ENCODE measurements at places on chromosomes 12 and 14. TPM values are rescaled to one million over a fixed set of nuclear protein-coding genes. Genes with fewer than 3 reads are reported as not detected.

DNA sequence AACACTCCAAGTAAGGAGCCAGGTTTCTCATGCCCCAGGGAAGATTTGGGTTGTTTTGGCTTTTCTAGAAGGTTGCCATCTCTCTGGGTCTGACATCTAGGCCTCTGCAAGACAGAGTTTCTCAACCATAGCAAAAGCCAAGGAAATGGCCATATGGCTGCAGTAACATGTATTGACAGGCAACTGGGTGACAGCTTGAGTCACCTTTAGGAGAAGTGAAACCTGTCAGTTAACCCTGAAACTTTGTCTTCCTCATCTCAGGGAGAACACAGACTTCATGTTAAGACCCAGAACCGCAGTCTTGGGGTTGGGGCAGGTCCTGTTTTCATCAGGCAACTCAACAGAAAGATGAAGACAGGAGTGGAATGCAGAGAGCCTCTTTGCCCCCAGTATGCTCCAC, 46.0 kb upstream of the PLBD1 start:
- DNase-seq: peak; percentile 26
- H3K4me1 ChIP-seq: no peaks in the 10 kb centered on the region
- H3K27ac ChIP-seq: no peak overlapping the region
- H3K27me3 ChIP-seq: no peaks in the 10 kb centered on the region
- H3K36me3 ChIP-seq: no peaks in the 10 kb centered on the region

RND1 gene
- total RNA-seq: 6.1 TPM

IFNG gene
- total RNA-seq: not detected

- DNase-seq: peak; percentile 16
- no peaks in the 10 kb centered on the region for H3K36me3 ChIP-seq
- no peaks in the 10 kb centered on the region for H3K4me1 ChIP-seq
- H3K27me3 ChIP-seq: peaks cover 10% of the 10 kb centered on the region
- H3K27ac ChIP-seq: no peak overlapping the region
- no peak overlapping the region for H3K4me3 ChIP-seq
These were observed 59.7 kb downstream of the SLC24A4 start for GRCh38 chr14:92382677-92383076.

GRCh38 chr14:86072116-86072894, 542.4 kb downstream of the FLRT2 start:
- DNase-seq: no peak
- no peaks in the 10 kb centered on the region for H3K27me3 ChIP-seq
- H3K4me1 ChIP-seq: no peaks in the 10 kb centered on the region
- no peak overlapping the region for H3K27ac ChIP-seq

GRCh38 chr12:66115071-66115600, 15.4 kb downstream of the LLPH start:
- no peak overlapping the region for H3K4me3 ChIP-seq
- H3K27ac ChIP-seq: no peak overlapping the region
- H3K4me1 ChIP-seq: no peaks in the 10 kb centered on the region
- H3K36me3 ChIP-seq: no peaks in the 10 kb centered on the region

- H3K27ac ChIP-seq: no peak overlapping the region
- no peak for DNase-seq
- H3K27me3 ChIP-seq: no peaks in the 10 kb centered on the region
- H3K4me3 ChIP-seq: no peak overlapping the region
These were observed 14.8 kb upstream of the RIC8B start for GRCh38 chr12:106759526-106760183.

DNA sequence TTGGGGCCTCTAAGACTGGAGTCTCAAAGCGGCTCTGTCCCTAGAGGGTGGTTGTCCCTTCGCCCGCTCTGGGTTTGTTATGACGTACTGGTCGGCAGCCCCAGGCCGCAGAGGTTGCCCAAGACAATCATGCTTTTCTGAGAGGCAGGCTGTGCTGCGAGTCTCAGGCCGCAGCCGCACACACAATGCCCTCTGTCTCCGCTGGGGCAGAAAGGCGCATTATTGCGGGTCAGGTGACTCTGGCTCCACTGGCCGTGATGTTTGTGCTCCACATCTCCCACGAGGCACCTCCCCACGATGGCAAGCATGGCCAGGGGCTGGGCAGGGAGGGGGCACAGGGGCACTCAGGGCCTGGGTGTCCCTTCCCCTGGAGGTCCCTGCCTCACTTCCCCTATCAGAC, 21.0 kb upstream of the PLEKHG3 start:
- peaks cover 14% of the 10 kb centered on the region for H3K4me1 ChIP-seq
- H3K27ac ChIP-seq: no peak overlapping the region
- no peaks in the 10 kb centered on the region for H3K27me3 ChIP-seq
- H3K36me3 ChIP-seq: no peaks in the 10 kb centered on the region

C12orf60 gene
- total RNA-seq: 1.0 TPM

- no peak for DNase-seq
- no peak overlapping the region for H3K27ac ChIP-seq
- no peaks in the 10 kb centered on the region for H3K36me3 ChIP-seq
These were observed 7.3 kb upstream of the TCHP start for GRCh38 chr12:109892748-109893147.

ESPL1 gene
- 4.0 TPM for total RNA-seq

- no peaks in the 10 kb centered on the region for H3K36me3 ChIP-seq
- no peak overlapping the region for H3K4me3 ChIP-seq
- peaks cover 58% of the 10 kb centered on the region for H3K4me1 ChIP-seq
These were observed 121.5 kb downstream of the CALM1 start for GRCh38 chr14:90518069-90518940.

GRCh38 chr12:15679151-15679550, 110.0 kb downstream of the EPS8 start:
- no peak overlapping the region for H3K27ac ChIP-seq
- no peaks in the 10 kb centered on the region for H3K36me3 ChIP-seq
- H3K4me1 ChIP-seq: no peaks in the 10 kb centered on the region
- DNase-seq: no peak
- no peaks in the 10 kb centered on the region for H3K27me3 ChIP-seq

LRP1-AS gene
- not detected for total RNA-seq

GRCh38 chr12:64674367-64674922, 64.2 kb downstream of the RASSF3 start:
- peak overlapping the region; percentile 86 for H3K27ac ChIP-seq
- H3K4me1 ChIP-seq: peaks cover 98% of the 10 kb centered on the region
- no peaks in the 10 kb centered on the region for H3K36me3 ChIP-seq
- no peak overlapping the region for H3K4me3 ChIP-seq
- DNase-seq: no peak

DNA sequence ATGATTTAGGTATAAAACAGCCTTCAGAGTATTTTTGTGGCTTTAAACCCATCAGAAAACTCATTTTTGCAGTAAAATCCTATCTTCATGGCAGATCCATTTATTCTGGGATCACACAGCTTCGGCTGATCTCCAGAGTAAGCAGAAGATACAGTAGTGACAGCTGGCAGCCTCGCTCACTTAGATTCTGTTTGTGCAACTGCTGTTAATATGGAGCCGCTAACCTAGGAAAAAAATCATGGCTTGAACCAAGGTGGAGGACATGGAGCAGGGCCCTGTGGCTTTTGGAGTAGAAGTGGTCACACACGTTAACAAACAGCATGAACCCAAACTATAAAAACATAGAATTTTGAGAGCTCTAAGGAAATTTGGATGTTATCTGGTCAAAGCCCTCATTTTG, 137.2 kb upstream of the ARHGAP5 start:
- DNase-seq: no peak
- no peaks in the 10 kb centered on the region for H3K27me3 ChIP-seq
- H3K4me3 ChIP-seq: no peak overlapping the region
- no peak overlapping the region for H3K27ac ChIP-seq

DUSP6 gene
- total RNA-seq: 27.5 TPM

ZFHX2 gene
- total RNA-seq: 0.43 TPM

GRCh38 chr12:4284306-4284705, 10.7 kb downstream of the CCND2 start:
- no peak overlapping the region for H3K4me3 ChIP-seq
- peaks cover 91% of the 10 kb centered on the region for H3K4me1 ChIP-seq
- peaks cover 74% of the 10 kb centered on the region for H3K36me3 ChIP-seq
- DNase-seq: no peak
- no peak overlapping the region for H3K27ac ChIP-seq

- no peak for DNase-seq
- H3K4me1 ChIP-seq: peaks cover 10% of the 10 kb centered on the region
- H3K27ac ChIP-seq: no peak overlapping the region
These were observed 18.5 kb upstream of the KRT80 start for GRCh38 chr12:52210186-52210924.

Data from stomach (tissue), 19 donors.